Stimulated activated effector memory CD8-positive, alpha-beta T cell treated with anti-CD3 and anti-CD28 coated beads, Interleukin-12 subunit alpha, Interleukin-12 subunit beta, amount 100 ng/mL, for 72 hours (primary cell): ENCODE measurements at places on chromosomes 1 and 21.

GRCh38 chr21:17708522-17709265 lies 96.0 kb upstream of the BTG3 start:
- no peak for DNase-seq

DNA sequence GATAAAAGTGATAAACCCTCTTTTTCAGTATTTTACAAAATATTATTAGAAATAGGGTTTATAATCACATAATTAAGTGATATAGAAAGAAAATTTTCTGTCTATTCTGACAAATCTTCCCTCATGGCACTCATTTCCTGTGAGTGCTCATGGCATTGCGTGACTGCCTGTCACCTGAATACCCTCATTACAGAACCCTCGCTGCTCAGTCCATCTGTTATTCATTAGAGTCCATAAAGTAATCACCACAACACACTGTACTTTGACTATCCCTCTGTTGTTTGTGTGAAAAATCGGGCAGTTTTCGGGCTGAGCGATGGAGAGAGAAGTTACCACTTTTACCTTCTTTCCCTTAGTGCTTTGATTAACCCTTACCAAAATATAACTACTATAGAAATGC lies 100.4 kb upstream of the BRINP3 start:
- DNase-seq: no peak

GRCh38 chr1:236426215-236426614 lies 32.1 kb downstream of the EDARADD start:
- DNase-seq: no peak

DNA sequence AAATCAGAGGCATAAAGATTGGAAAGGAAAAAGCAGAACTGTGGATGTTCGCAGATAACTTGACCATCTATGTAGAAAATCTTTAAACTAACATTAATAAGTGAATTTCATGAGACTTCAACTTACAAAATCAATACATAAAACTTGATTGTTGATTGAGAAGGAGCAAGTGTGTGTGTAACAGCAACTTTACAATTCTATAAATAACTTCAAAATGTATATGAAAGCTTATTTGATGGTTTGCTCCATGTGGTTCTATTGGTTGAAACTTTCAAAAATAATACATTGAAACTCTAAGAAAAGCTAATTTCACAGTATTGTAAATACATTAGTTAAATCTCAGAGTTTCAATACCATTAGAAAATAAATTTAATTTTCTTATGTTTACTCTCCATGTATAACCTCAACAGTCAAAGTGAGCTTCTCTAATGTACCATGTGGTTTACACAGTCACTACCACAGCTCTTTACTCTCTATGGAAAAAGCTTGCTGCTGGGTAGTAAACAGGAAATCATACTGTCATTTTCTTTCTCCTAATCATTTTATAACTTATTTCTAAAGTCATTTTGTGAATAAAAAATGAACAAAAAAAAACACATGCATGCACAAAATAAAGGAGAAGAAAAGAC lies 12.0 kb downstream of the AKT3 start:
- DNase-seq: no peak

- no peak for DNase-seq
These were observed 33.1 kb downstream of the PRDM2 start for GRCh38 chr1:13732971-13733667.

GRCh38 chr21:34510148-34511142 lies 1.6 kb downstream of the KCNE1 start:
- peak; percentile 49 for DNase-seq

- no peak for DNase-seq
These were observed 569 bp downstream of the FALEC start for GRCh38 chr1:150516050-150516591.

DNA sequence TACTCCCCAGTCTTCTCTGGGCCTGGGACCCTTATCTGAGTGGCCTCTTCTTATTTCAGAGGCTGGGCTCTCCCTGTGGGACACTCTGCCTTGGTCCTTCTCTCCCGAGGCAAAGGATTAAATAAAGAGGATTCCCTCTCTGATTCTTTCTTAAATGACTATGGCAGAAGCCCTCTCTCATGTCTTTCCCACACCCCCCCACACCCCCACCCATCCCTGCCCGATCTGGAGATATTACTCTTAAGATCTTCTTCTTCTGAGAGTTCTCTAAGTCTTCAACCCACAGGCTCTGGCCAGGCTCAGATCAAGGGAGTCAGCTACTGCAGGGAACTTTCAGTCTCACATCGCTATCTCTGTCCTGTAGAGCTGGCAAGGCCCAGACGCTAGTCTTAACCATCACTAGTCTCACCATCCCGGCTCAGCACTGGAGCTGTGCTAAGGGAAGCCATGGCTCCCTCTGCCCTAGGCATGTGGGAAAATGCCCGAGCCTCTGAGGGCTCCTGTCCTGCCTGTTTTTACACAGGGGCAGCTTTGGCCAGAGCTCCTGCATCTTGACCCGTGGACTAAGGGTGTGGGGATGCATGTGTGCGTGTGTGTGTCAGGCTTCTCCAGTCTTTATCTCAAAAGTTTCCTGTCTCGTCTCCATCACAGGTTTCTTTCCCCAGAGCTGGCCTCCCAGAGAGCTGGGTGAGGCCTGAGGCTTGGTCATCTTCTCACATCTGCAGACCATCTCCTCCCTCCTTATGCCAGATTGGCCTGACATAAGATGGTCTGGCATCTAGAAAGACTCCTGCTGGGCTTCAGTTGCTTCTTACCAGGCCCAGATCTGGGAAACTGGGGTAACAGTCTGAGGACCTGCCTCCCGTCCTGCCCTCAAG lies 36.7 kb downstream of the LGR6 start:
- DNase-seq: no peak

- DNase-seq: no peak
These were observed 34.9 kb downstream of the CHML start for GRCh38 chr1:241605146-241605805.

DNA sequence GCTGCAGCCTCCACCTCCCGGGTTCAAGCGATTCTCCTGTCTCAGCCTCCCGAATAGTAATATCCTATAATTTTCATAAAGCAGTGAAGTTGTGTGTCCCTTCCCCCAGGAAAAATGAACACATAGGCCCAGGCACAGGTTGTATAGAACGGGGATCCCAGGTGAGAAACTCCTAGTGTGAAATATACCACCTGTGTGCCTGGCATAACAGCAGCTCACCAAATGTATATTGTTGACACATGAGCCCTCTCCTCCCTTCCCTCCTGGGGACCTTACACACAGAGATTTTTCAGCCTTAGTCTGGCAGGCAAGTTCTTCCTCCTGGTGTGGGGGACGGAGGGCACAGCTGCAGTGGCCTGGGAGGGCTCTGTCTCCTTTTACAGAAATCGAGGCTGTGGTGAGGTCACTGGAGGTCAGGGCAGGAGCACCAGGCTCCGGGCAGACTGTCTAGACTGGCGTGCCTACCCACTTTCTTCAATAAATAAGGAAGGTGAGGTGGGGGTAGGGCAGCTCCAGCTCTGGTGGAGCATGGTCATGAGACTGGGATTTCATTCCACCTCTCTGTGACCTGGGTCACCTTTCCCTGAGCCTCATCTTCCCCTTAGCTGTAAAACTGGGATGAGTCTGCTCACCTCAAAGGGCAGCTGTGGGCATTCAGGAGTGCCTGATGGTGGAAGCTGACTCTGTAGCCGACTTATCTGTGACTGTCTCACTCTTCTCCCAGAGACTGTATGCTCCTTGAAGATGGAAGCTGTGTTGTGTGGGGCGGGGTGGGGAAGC lies 14.3 kb downstream of the RCC1 start:
- DNase-seq: no peak

- no peak for DNase-seq
These were observed 12.3 kb downstream of the CAPN9 start for GRCh38 chr1:230759369-230760065.

GRCh38 chr1:211135342-211135950 lies 1.5 kb upstream of the KCNH1 start:
- DNase-seq: no peak

DNA sequence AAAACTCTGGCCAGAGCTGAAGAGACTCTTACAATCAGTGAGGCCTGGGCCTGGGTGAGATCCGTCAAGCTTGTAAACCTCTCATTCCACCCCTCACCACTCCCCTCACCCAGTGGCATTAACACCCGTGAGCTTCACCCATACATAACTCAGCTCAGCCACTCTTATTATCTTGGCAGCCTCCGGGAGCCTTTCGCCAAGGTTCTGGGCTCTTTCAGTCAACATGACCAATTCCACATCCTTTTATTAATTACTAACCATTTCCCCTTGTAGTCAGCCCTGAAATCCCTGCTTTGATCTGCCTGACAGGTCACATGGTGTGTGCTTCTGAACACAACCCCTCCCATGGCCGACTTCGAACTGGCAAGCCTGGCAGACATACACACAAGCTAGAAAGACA lies 134.8 kb downstream of the SETD4 start:
- no peak for DNase-seq
